Fibroblast of upper back skin (primary cell): ENCODE measurements at places on chromosomes 1 and 21.

- DNase-seq = no peak
These were observed 45.2 kb upstream of the CNTN2 start for GRCh38 chr1:204997591-204998355.

DNA sequence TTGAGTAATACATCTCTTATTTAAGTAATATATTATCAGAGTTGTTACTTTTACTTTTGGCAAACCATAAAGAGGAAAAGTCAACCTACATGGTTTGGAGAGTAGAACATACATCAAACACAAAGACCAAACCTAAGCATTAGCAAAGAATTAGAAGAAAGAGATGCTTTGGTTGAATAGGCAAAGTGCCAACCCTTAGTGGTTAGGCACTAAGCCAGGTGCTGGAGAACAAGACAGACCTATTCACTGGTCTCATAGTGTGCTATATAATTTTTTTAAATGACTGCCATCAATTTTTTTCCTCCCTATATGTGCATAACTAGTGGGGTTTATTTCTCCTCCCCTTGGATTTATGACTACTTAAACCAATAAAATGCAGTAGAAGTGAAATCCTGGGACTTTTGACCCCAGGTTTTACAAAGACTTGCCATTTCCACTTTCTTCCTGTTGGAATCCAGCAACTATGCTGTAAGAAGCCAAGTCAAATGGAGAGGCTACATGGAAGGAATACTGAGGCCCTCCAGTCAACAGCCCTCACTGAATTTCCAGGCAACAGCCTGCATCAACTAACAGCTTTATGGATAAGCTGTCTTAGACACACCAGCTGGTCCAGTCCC, 69.8 kb upstream of the HAO2 start:
- peak; percentile 95 for DNase-seq

- DNase-seq = peak; percentile 59
These were observed 74.4 kb downstream of the HMCN1 start for GRCh38 chr1:185808631-185809030.

- no peak for DNase-seq
These were observed 127.9 kb downstream of the DNM3 start for GRCh38 chr1:171969226-171969625.

GRCh38 chr1:152981146-152981871, 2.6 kb upstream of the SPRR1A start:
- DNase-seq = no peak

DNA sequence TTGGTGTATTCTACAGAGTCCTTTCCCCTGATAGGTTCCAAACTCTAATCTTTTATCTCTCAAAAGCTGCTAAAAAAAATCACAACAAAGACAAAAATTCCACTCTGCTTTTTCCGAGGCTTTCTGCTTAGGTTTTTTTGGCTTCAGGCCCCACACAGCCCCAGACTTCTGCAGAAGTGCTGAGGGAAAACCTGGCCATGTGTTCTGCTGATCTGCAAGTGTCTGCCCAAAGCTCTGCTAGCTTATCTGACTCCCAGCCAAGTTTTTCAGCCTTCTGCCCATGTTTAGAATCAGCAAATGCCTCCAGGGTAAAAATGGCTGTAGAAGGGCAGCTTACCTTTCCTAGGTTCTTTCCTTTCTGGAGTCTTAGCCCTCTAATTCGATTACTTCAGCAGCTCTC, 28.4 kb downstream of the DISP3 start:
- no peak for DNase-seq

- no peak for DNase-seq
These were observed 79.9 kb downstream of the OBSCN start for GRCh38 chr1:228287541-228288425.

DNA sequence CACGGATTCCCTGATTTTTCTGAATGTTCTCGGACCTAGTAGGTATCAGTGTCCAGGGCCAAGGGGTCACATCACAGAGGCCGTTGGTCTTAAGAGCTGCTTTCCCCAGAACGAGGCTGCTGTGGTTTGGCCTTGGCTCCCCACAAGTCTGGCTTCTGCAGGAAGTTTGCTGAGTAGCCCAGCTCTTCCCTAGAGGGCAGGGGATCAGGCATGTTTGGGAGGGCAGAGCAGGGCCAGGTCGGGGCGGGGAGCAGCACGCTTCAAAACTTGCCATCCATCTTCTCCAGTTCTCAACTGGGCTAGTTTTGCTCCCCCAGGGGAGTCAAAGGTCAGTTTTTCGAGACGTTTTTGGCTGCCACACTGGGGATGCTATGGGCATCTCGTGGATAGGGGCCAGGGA, 37.0 kb downstream of the MAN1C1 start:
- no peak for DNase-seq

DNA sequence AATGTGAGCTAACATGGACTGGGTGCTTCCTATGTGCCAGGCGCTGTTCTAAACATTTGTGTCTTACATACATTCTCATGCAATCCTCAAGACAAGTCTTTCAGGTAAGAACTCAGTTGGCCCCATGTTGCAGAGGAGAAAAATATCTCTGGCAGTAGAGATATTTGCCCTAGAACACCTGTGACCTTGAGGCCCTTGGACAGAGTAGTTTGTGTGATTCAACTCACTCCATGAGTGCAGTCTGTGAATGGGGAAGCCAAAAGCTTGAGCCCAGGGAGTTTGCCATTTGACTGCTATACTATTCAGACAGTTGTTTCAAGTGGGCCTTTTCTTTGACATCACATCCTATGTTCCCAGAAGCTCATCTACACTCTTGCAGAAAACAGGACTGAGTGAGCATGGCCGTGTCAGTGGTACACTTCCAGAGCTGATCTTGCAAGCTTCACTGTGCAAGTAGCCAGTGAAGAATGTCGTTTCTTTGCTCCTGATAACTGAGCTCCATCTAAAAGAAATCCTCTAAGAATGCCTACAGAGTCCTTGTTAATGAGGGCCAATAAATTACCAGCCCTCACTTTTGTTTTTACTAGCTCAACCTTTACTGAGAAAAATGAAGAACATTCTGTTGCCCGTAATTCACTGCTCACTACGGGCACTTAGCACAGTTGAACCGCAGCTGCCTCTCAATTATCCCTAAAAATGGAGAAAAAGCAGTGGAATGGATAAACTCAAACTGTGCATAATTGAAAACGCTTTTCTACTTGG, 98.7 kb upstream of the C8B start:
- DNase-seq = no peak

- DNase-seq = no peak
These were observed 175.5 kb downstream of the PGBD5 start for GRCh38 chr1:230250666-230251065.

DNA sequence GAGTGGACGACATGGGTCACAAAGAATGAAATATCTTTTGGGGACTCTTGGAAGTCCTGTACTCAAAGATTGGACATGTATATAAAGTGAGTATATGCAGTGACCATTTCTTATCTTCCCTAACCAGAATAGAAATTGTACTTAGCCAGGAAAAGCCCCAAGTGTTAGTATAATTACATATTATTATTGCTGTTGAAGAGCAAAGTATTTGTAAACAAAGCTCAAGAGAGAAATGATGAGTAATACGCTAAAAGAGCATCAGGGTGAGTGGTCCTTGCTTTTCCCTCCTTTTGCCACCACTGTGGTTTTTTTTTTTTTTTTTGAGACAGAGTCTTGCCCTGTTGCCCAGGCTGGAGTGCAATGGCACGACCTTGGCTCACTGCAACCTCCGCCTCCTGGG, 6.4 kb upstream of the CGN start:
- no peak for DNase-seq

DNA sequence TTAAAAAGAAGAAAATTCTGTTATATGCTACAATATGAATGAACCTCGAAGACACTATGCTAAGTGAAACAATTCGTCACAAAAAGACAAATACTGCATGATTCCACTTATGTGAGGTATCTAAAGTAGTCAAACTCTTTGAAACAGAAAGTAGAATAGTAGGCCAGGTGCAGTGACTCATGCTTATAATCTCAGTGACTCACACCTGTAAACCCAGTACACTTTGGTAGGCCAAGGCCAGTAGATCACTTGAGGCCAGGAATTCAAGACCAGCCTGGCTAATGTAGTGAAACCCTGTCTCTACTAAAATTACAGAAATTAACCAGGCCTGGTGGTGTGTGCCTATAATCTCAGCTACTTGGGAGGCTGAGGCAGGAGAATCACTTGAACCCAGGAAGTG, 25.7 kb downstream of the EPHA10 start:
- no peak for DNase-seq

DNA sequence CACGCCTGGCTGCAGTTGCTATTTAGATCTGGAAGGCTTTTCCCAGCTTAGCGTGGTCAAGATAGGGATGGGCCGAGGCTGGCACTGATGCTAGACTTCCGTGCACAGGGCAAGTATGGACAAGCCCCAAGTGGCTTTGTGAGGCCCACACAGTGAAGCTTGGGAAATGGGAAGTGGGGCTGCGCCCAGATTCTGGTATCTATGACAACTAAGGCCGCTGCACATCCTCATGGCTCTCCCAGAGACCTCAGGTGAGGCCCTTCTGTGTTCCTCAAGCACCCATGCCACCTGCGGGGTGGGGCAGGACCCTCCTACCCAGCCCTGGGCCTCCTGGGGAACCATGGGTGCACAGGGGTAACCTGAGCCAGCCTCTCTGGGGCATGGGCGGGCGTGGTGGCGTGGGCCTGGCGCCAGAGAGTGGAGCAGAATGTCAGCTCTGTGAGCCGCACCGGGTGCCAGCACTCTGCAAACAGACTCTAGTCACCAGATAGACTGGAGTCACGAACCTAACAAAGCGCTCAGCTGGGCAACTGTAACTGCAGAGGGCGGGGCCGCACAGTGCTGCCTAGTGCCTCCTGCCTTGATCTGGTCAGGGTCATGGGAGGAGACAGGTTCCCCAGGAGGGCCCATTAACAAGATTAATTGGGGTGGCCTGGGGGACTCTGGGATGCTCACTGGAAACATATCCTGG, 46.4 kb downstream of the ELF3 start:
- DNase-seq = no peak

- no peak for DNase-seq
These were observed 153.1 kb upstream of the RAB4A start for GRCh38 chr1:229117664-229118300.

DNA sequence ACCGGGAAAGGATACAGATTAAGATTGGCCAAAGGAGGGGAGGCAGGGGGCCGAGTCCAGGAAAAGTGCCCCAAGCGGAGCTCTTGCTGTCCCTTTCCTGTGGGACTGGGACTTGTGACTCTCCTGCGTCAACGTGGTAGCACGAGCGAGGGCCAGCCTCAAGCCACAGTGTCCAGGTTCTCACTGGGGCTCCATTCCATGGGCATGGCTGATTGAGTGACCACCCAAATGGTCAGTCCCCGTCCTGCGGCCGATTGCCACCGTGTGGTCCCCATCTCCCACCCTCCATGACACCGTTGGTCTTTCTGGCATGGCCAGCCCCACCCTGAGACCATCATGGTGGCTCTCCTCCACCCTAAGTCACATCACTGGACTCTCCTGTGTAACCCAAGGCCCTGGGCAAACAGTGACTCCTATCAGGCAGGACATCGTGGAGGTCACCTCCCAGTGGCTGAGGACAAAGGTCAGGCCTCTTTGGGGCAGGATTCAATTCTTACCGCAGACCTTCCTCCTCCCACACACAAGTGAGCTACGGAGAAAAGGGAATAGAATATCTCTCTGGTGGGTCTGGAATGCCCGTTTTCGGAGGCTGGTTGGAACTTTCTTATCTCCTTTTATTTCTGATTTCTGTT, 8.9 kb upstream of the C1orf174 start:
- no peak for DNase-seq

- DNase-seq = peak; percentile 66
These were observed 1.3 kb downstream of the GNG12 start for GRCh38 chr1:67831850-67832513.

GRCh38 chr1:8818325-8818775, 910 bp upstream of the RERE start:
- peak; percentile 79 for DNase-seq

DNA sequence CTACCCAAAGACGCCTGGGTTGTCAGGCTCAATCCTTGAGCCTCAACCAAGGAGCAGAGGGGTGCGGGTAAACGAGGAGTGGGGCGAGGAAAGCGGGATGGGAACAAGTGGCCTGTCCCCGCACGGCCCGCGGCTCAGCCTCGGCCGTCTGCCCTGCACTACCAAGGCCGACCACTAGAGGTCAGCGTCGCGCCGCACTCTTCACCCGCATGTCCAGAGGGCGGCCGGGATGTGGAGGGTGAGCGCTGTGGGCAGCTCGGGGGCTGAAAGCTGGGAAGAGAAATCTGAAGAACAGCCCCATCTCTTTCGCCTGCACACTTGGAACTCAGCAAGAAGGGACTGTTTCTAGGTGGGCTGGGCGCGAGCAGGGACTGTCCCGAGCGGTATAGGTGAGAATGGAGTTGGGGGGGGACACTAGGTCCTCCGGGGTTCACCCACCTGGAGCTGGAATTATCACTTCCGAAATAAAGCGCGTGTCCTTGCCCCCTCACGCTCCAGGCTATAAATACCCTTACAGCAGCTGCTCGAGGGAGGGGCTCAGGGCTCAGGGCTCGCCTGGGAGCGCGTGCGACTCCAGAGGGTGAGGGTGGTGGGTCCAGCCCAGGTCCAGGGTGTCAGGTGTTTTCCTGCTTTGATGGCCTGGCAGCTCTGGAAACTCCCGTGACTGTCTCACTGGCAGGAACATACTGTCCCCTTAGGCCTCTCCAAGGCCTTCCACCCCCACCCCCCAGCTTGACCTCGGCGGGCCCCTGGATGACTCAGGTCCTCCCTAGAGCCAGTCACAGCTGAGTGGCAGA, 9.8 kb downstream of the SLC30A2 start:
- peak; percentile 63 for DNase-seq

- DNase-seq = no peak
These were observed 327.8 kb upstream of the FMN2 start for GRCh38 chr1:239763850-239764249.

DNA sequence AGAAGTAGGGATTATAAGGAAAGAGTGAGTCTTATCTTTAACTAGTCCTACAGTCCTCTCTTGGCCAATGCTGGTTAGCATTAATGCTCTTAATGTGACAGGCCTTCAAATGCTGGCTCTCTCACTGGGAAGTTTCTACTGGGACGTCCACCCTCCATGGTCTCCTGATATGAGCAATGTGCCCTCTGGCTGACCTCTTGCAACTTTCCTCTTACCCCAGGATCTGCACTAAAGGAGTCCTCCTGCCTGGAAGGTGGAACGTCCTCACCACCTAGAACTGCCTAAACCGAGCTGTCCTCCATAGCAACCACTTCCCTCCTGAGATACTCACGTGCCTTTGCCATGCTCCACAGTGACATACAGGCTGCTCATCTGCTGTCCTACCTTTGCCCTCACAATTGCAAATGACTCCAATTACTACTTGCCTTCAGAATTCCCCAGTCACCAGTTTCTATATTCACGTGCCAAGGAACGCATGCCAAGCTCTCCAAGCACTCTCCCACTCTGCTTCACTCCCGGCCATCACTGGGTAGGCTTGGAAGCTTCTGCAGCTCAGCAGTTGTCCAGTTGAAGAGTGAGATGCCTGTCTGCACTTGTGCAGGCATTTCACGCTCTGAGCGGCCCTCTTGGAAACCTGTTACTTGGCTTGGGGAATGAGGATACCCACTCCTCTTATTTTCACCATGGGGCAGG, 404.7 kb downstream of the RRAGC start:
- DNase-seq = no peak

- DNase-seq = peak; percentile 14
These were observed 77.9 kb downstream of the NEK7 start for GRCh38 chr1:198234520-198235251.

DNA sequence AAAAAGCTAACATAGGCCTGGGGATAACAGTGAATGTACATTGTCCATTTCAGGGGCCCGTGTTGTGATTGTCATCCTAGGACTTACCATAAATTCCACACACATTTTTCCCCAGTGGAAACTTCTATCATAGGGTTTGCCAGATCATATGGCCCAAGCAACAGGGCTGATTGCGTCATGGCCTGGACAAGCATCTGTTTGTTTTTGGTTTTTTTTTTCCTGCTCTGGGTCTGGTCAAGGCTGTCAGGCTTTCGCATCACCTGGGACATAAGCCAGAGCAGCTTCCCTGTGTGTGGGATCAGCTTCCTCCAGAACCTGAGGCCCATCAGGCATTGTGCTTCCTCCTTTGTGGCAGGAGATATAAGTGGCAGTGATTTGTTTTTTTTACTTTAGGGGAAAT, 598.5 kb upstream of the USP24 start:
- DNase-seq = peak; percentile 84
